Amniotic stem cell (primary cell): ENCODE measurements at places on chromosomes 6 and 20.

GRCh38 chr6:24838081-24838480 lies 39.4 kb upstream of the ARMH2 start:
- no peak for DNase-seq

DNA sequence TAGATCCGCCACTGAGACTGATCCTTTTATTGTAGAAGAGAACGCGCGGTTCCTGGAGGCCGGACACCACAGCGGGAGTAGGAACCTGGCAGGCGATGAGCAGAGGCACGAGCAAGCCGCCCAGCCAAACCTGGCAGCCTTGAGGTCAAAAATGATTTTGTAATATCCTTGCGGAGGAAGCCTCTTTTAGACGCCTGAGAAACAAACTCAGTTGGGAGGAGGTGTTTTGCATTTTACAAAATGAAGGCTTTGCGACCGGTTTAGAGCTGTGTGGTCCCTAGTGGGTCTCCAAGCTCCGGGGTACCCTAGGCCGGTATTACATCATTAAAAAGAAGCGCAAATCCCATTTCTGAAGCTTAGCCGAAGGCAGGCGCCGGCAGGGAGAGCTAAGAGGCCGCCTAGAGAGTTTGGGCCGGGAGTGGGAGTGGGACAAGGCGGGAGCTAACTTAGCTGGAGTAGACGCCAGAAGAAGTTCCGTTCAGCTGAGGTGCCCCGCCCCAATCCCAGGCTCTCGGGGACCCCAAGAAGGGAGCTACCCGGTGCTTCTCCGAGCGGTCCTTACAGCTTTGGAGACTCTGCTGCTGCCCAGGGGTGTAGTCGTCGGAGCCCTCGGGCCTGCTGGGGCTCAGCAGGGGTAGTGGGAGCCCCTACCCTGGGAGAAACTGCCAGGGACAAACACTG lies 1.9 kb upstream of the TBX18 start:
- DNase-seq, result no peak

GRCh38 chr20:42380287-42380686 lies 762.1 kb upstream of the CHD6 start:
- DNase-seq, result no peak

DNA sequence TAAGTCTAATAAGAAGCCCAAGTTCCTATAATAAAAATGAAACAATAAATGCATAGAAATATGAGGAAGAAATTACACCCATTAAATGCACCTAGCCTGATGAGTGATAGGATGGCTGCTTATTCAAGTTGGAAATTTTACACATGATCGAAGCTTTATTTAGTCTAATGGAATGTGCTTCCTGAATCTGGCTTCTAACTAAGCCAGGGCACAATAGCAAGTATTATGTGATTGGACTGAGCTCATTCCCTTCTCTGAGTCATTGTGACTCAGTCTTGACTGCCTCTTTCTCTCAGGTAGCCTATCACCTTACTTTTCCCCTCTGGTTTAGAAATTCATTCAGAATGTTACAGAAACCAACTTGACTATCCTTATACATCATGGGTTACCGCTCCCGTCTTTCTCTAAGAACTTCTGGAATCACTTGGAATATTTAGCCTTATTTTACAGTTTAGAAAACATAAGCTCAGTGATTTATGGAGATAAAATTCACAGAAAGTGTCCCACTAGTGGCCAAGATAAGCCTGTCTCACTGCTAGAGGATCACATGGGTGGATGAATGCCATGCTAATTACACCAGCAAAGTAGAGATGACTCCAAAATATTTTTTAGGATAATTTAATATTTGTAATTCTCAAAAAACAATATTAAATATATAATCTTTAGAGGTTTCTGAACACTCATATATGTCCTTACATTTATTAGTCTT lies 505.3 kb upstream of the JAG1 start:
- DNase-seq, result no peak

GRCh38 chr6:156887623-156888269 lies 110.6 kb downstream of the ARID1B start:
- no peak for DNase-seq
